Esophagus (tissue), 2 donors: ENCODE measurements at places on chromosomes 7 and 10. TPM values are rescaled to one million over a fixed set of nuclear protein-coding genes. Genes with fewer than 3 reads are reported as not detected.

SPOCK2 gene
- polyA plus RNA-seq = 1.9 TPM

TMEM270 gene
- not detected for polyA plus RNA-seq

MYL10 gene
- not detected for polyA plus RNA-seq

PAX4 gene
- polyA plus RNA-seq = not detected

TMEM176A gene
- 9.4 TPM for polyA plus RNA-seq

HELLS gene
- polyA plus RNA-seq = 6.3 TPM

GPR37 gene
- 0.90 TPM for polyA plus RNA-seq

KNDC1 gene
- 0.39 TPM for polyA plus RNA-seq

EGR2 gene
- 0.47 TPM for polyA plus RNA-seq

HTR5A gene
- polyA plus RNA-seq = not detected

PNLIPRP2 gene
- polyA plus RNA-seq = 0.14 TPM

CPEB3 gene
- 2.3 TPM for polyA plus RNA-seq

NPY4R gene
- polyA plus RNA-seq = 0.06 TPM

CDC14C gene
- polyA plus RNA-seq = not detected

ZNF488 gene
- polyA plus RNA-seq = 0.94 TPM

FAM180A gene
- polyA plus RNA-seq = 0.55 TPM

UNCX gene
- polyA plus RNA-seq = not detected

HMX3 gene
- polyA plus RNA-seq = not detected

IL6 gene
- polyA plus RNA-seq = 0.44 TPM

DDC gene
- polyA plus RNA-seq = 0.18 TPM

PDK4 gene
- 31.7 TPM for polyA plus RNA-seq

ARHGAP19 gene
- 1.5 TPM for polyA plus RNA-seq

MUC12 gene
- polyA plus RNA-seq = 0.13 TPM

VAX1 gene
- polyA plus RNA-seq = not detected

BTRC gene
- polyA plus RNA-seq = 6.3 TPM

SRGN gene
- polyA plus RNA-seq = 14.9 TPM

RNF148 gene
- not detected for polyA plus RNA-seq

WDR91 gene
- 19.9 TPM for polyA plus RNA-seq

SHTN1 gene
- 6.5 TPM for polyA plus RNA-seq

CCDC3 gene
- polyA plus RNA-seq = 24.3 TPM

INSYN2A gene
- polyA plus RNA-seq = not detected

FXYD4 gene
- polyA plus RNA-seq = not detected

AKR1C8 gene
- polyA plus RNA-seq = not detected

GAD2 gene
- polyA plus RNA-seq = 0.01 TPM

PODXL gene
- polyA plus RNA-seq = 3.5 TPM

HECW1 gene
- polyA plus RNA-seq = 0.47 TPM

CDHR1 gene
- 5.0 TPM for polyA plus RNA-seq

NPC1L1 gene
- polyA plus RNA-seq = 0.07 TPM

TMEM213 gene
- polyA plus RNA-seq = not detected

OIT3 gene
- polyA plus RNA-seq = 0.04 TPM

PNLIPRP3 gene
- polyA plus RNA-seq = 7.9 TPM

EEPD1 gene
- polyA plus RNA-seq = 14.5 TPM

GRID2IP gene
- 0.44 TPM for polyA plus RNA-seq
